ENCODE measurements at places on chromosomes 13 and 19.

DNA sequence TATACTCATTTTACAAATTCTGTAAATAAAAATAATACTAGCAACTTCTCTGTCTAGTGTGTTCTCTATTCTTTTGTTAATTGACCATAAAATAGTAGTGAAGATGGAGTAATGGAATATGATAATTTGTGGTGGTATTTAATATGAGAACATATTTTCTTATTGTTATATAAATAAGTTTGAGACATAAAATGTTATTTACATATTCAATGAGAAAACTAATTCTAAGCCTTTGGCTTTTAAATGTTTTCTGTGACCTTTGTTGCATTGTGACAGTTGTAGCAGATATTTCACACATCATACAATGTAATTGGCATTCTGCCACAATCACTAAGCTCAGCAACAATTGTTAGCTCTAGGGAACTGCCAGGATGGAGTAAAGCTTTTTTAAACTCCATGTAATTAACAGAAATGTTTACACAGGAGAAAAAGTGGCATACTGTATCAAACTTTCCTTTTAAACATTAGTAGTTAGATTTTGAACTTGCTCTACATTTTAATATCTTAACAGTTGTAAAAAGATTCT is 562.1 kb upstream of the PCDH9 start:
- no peak for DNase-seq

DNA sequence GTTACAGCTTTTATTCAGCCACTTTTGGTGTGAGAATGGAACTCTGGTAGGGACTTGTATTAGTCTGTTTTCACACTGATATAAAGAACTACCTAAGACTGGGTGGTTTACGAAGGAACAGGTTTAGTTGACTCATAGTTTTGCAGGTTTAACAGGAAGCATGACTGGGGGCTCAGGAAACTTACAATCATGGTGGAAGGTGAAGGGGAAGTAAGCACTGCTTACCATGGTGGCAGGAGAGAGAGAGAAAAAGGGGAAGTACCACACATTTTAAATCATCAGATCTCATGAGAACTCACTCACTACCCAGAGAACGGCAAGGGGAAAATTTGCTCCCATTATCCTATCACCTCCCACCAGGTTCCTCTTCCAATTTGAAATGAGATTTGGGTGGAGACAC is 942.2 kb downstream of the PCDH17 start:
- peak; percentile 81 for DNase-seq

GRCh38 chr13:114151565-114152284 is 19.3 kb upstream of the RASA3 start:
- DNase-seq = peak; percentile 56

DNA sequence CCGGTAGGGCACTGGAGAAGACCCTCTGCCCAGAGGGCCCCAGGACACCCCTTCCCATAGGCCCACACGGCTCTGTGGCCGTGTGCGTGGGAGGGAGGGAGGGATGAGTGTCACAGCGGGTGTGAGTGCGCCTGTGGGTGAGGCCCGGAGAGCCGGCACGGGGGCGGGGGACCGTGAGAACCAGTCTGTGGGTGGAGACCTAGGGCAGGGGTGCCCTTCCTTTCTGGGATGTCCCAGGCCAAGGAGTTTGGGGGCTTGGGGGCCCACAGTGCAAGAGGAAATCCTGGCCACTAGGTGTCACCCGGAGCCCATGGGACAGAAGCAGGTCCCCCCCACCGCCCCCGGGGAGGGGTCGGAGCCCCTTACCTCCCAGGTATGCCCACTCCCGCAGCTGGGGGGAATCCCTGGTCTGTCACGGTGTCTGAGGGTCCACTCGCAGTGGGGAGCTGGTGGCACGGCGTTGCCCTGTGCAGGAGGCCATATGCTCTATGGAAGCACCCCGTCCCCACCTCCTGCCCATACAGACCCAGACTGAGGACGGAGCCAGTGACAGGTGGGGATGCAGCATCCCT is 16.0 kb upstream of the SLC7A10 start:
- peak; percentile 28 for DNase-seq

- DNase-seq = no peak
Measured at GRCh38 chr19:3506384-3507340, 551 bp downstream of the FZR1 start.

- no peak for DNase-seq
Measured at GRCh38 chr19:6693056-6693471, 23.1 kb upstream of the TNFSF14 start.

DNA sequence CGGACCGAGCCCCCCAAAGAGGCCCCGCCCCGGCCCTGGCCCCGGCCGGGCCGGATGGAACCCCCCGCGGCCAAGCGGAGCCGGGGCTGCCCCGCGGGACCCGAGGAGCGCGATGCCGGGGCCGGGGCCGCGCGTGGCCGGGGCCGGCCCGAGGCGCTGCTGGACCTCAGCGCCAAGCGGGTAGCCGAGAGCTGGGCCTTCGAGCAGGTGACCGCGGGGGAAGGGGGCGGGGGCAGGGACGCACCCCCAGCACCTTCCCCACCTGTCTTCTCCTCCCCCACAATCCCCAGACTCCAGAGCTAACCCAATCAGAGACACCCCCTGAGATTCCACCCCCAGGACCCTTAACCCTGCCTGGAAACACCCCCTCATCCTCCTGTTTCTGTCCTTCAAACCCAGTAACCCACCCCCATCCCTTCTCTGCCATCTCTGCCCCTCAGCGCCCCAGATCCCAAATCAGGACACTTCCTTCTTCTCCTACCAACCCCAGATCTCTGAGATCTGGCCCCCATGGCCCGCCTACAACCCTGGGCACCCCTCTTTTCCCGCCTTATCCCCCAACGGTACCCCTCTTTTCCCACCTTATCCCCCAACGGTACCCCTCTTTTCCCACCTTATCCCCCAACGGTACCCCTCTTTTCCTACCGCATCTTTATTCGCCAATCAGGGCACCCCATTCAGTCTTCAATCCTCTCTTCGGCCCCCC is 505 bp downstream of the ZSWIM4 start:
- DNase-seq = no peak

DNA sequence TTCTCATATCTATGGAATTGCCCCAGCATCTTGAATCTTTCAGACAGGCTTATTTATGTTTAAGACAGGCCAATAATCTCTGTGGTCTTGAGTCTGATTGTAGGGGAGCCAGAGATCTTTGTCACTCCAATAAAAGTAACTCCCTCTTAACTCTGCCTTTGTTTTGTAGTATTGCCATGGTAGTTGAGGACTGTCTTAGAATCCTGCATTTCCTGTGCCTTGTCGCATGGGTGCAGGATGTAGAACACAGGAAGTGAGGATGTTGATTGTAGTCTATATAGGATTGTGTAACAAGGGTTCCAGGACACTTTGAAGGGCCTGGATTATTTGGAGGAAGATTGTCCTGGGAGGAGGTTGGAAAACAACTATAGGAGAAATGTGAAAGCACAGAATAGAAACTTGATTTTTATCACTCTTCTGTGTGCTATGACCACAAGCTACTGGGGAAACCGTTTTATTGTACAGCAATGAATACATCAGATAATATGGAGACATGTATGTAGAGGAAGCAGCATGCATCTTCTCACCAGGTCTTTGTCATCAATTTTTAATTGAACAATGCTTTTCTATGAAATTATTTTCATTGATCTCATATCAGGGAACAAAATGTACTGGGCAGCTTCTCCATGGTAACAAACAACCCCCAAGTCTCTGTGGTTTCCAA is 411.7 kb downstream of the FGF9 start:
- DNase-seq = no peak

DNA sequence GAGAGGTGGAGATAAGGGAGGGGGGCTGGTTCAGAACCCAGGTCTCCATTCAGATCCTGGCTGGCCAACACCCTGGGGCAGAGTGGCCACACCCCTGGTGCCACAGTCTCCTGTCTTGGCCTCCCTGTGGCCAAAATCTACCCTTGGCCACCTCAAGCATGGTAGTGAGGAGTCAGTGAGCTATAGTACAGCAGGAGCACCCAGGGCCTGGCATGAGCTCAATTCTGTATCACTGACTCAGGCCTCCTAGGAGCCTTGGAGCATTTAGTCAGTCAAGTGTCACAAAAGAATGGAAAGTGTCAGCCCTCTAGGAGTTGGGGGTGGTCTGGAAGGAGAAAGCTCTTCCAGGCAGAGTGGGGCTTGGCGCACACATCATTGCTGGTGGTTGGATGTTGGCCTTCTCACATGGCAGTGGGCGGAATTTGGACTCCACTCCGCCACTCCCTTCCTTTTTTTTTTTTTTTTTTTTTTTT is 6.6 kb upstream of the CD79A start:
- DNase-seq = peak; percentile 60

DNA sequence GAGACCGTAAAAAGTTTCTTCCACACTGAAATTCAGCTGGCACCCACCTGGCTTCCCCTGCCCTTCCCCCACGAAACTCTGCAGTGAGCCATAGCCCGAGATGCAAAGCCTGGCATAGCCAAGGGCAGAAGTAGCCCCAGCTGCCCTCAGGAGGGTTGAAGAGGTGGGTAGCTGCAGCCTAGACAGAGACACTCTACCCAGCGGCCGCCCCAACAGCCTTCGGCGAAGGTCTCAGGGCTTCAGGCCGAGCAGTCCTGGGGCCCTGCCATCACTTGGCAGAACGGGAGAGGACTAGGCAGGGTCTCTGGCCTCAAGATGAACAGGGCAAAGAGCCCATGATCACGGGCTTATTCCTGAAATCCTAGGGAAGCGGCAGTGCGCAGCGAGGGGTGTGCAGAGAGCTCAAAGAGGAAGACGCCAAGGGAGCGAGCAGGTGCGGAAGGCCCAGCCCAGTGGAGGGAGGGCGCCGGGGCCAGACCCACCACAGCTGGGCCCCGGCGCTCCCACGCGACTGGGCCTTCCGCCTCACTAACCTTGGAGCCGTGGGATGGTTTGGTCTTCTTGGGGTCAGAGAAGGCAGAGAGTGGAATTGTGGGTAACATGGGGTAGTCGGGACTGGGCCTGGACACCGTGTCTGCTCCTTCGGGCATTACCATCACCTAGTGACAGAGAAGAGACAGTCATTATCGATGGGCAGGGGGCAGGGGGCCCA is 53.2 kb downstream of the MLLT1 start:
- no peak for DNase-seq

GRCh38 chr13:89784161-89784809 is 1563.2 kb upstream of the MIR17HG start:
- no peak for DNase-seq

DNA sequence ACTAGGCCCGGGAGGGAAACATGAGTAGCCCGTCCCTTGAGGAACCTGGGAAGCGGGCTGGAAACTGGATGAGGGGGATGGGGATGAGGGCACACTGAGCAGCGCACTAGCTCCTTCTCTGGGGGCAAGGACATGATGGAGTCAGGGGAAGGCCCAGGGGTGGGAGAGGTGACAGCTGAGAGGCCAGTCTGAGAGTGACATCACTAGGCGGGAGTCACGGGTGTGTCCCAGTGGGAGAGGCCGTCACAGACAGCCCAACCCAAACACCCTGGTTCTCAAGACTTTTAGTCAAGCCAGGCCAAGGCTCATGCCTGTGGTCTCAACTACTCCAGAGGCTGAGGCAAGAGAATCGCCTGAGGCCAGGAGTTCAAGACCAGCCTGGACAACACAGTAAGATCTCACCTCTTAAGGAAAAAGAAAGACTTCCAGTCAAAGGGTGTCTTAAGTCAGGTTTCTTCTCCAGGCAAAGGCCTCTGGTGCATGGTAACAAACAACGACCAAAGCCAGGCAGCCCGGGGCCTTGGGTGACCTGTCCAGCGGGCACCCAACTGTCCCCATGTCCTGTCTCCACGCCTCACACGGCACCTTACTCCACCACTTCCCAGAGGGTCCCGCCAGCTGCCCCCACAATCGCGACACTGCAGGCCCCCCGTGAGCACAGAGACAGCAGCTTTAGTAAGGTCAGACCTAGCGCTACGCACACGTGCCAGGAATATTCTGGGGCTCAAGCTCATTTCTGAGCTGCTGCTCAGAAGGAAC is 25.5 kb upstream of the TIMM44 start:
- DNase-seq = no peak

GRCh38 chr13:99778500-99778899 is 193.1 kb downstream of the ZIC5 start:
- no peak for DNase-seq

All from MV-4-11 (cell line).